Activated naive CD8-positive, alpha-beta T cell treated with anti-CD3 and anti-CD28 coated beads, Interleukin-2, amount 10 ng/mL, durations not matched to agents 7 days and 5 days (primary cell): ENCODE measurements at places on chromosomes 13 and 19. TPM values are rescaled to one million over a fixed set of nuclear protein-coding genes. Genes with fewer than 3 reads are reported as not detected.

Gene FCGBP
- 14.0 TPM for total RNA-seq

DNA sequence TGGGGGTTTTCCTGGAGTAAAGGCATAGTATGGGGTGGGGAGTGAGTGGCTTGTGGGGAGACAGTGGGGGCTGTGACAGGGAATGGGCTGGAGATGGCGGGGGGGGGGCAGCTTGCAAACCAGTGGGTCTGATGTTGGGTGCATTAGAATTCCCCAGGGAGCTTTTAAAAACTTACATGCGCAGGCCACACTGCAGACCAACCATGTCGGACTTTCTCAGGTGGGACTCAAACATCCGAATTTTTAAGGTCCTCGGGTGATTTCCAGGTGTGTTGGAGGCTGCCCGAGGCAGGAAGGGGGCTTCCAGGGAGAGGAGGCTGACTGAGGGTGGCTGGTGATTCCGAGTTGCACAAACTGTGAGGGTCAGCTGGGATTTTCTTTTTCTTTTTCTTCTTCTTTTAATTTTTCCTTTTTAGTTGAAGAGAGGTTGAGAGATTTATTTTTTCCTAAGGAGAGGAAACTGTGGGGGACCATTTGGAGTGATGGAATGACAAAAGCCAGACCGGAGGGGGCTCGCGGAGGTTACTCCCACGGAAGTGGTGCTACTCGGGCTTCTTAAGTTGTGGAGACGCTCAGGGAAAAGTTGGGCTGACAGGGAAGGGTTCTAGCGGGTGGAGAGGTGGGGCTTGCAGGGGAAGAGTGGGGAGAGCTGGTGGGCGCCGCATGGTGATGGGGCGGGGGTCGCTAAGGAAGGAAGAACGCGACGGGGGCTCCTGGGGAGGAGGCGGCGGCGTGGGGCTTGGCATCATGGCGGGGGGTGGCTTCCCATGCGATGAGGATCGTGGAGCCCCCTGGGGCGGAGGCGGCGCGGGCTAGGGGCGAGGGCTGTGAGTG is 997 bp upstream of the CACNG8 start:
- DNase-seq, result no peak
- H3K27ac ChIP-seq, result no peak overlapping the region
- peaks cover 1% of the 10 kb centered on the region for H3K36me3 ChIP-seq
- H3K4me3 ChIP-seq, result no peak overlapping the region

Gene CABP5
- total RNA-seq, result not detected

Gene SELENOV
- not detected for total RNA-seq

GRCh38 chr19:51948975-51949374 is 21.7 kb downstream of the ZNF613 start:
- peaks cover 30% of the 10 kb centered on the region for H3K36me3 ChIP-seq
- no peak for DNase-seq
- no peak overlapping the region for H3K4me3 ChIP-seq

Gene MADCAM1
- 0.44 TPM for total RNA-seq

DNA sequence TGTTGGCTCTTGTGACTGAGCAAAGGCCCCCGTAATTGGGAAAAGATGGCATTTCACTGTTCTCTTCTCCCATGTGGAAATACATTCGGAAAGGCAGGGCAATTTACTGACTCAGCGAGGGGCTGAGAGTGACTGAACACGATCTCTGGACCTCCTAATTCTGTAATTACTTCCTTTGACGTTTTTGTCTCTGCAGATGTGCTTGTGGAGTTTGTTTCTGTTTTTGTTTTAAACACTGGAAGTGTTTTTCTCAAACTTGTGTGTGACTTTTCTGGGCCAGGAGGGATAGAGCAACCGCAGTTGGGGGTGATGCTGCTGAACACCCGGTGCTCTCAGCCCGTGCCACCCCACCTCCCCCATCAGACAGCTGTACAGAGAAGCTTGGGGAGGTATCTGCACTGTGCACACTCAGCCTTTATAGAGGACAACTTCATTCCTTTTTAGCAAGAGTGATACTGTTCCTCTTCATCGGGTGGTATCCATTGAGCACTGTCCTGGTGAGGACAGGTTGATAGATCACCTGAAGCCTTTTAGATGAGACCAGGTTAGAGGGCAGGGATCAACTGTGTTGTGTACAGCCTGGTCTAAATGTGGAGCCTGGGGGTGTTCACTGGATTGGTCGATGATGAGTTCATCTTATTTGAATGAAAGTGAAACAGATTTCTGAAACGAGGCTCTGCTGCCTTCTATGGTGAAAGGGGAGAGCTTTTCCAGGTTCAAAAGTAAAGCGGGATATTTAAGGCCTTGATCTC is 117.4 kb downstream of the ESD start:
- no peaks in the 10 kb centered on the region for H3K27me3 ChIP-seq
- no peak overlapping the region for H3K4me3 ChIP-seq
- DNase-seq, result peak; percentile 44

DNA sequence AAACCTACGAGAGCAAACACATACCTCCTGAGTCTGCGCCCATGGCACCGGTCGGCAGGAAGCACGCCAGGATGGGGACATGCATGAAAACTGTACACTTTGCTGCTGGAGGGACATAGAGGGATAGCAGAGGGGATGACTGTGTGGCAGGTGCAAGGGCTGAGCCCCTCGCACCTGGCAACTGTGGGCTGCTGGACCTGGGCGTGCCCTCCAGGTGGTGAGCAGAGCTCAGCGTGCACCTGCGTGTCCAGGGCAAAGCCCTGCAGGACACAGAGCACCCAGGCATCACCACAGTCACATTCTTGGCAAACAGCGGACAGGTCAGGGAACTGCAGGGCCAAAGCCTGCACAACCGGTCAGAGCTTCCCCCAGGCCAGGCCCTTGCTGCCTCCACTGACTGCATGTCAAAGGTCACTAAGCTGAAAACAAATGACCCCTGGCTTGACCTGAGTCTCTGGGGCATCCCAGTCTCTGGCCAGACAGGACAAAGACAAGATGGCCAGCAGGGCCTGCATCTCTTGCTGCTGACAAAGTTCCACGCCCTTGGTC is 9.0 kb upstream of the ISYNA1 start:
- H3K27me3 ChIP-seq, result no peaks in the 10 kb centered on the region
- peaks cover 8% of the 10 kb centered on the region for H3K4me1 ChIP-seq
- no peak overlapping the region for H3K4me3 ChIP-seq
- no peak overlapping the region for H3K27ac ChIP-seq
- DNase-seq, result no peak

DNA sequence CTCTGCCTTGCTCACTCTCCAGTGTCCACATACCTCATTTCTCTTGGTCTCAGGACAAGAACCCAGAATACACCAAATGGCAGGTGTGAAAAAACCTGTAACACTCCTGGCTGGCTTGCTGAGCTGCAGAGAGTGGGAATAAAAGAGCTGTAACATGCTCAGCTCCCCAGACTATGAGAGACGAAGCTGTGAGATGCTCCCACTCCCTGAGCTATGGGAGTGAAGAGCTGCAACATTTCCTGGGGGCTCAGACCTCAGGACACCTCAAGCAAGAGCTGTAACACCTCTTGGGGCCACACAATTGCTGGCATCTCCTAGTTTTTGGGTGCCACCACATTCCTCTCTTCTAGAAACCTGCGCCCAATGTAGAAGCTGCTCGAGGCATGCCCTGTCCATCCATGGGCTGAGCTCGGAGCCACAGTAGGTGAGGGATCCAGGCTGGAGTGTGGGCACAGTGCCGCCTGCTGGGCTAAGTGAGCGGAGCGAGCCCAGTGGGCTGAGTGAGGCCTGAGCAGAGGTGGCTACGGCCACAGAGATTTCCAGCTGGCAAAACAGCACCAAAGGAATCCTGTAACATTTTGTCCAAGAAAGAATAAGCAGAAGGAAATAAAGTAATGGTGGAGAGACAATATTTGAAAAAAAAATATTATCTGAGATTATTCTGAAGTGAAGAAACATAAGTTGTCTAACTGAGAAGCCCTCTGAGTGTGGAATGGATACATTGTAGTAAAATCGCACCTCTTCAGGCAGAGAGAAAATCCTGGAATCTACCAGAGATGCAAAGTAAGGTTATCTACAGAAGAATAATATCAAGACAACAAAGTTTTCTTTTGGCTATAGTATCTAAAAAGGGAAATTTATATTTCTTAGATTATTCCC is 186.2 kb upstream of the PCDH9 start:
- H3K27ac ChIP-seq, result no peak overlapping the region
- no peaks in the 10 kb centered on the region for H3K36me3 ChIP-seq
- no peaks in the 10 kb centered on the region for H3K4me1 ChIP-seq
- DNase-seq, result no peak
- no peak overlapping the region for H3K4me3 ChIP-seq

Gene PSG11
- not detected for total RNA-seq

- no peak overlapping the region for H3K27ac ChIP-seq
- H3K4me3 ChIP-seq, result no peak overlapping the region
- DNase-seq, result peak; percentile 71
- peaks cover 16% of the 10 kb centered on the region for H3K4me1 ChIP-seq
- H3K36me3 ChIP-seq, result no peaks in the 10 kb centered on the region
Observed at GRCh38 chr19:5805462-5806132, 730 bp downstream of the NRTN start.

- H3K4me1 ChIP-seq, result no peaks in the 10 kb centered on the region
- H3K36me3 ChIP-seq, result no peaks in the 10 kb centered on the region
- DNase-seq, result no peak
- H3K27ac ChIP-seq, result no peak overlapping the region
- H3K27me3 ChIP-seq, result no peaks in the 10 kb centered on the region
- no peak overlapping the region for H3K4me3 ChIP-seq
Observed at GRCh38 chr13:93356469-93356868, 129.9 kb downstream of the GPC6 start.

DNA sequence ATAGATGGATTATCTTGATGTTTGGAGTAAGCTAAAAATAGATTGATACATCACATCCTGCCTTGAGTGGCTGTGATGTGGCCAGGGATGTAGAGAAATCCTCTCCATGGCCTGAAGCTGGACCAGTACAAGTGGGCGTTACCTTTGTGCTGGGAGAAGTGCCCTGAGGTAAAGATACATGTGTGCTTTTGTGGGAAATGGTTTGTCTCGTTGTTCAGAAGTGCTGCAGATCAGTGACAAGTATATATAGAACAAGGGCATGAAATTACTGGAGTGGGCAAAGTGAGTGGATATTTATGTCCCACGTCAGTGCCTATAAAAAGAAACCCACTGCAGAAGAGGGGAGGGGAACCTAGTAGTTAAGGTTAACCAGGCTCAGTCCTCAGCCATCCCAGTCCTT is 12.2 kb upstream of the ZNF304 start:
- peaks cover 18% of the 10 kb centered on the region for H3K36me3 ChIP-seq
- H3K27me3 ChIP-seq, result no peaks in the 10 kb centered on the region
- no peak for DNase-seq
- no peak overlapping the region for H3K4me3 ChIP-seq
- no peaks in the 10 kb centered on the region for H3K4me1 ChIP-seq
- no peak overlapping the region for H3K27ac ChIP-seq

- H3K4me3 ChIP-seq, result no peak within 1 kb of the TSS
- no peaks in the 10 kb centered on the region for H3K27me3 ChIP-seq
- H3K4me1 ChIP-seq, result no peaks in the 10 kb centered on the region
- H3K36me3 ChIP-seq, result peaks cover 4% of the 10 kb centered on the region
- no peak within 1 kb of the TSS for H3K27ac ChIP-seq
- no peak for DNase-seq
Observed at GRCh38 chr13:113973218-113974164, at the start of gene C13orf46. TSS of gene C13orf46 (minus strand) at chr13:113974076. CDS start at chr13:113973997, 79 bp downstream.

- no peaks in the 10 kb centered on the region for H3K27me3 ChIP-seq
- H3K4me3 ChIP-seq, result no peak overlapping the region
- H3K36me3 ChIP-seq, result no peaks in the 10 kb centered on the region
- no peak for DNase-seq
- H3K4me1 ChIP-seq, result no peaks in the 10 kb centered on the region
Observed at GRCh38 chr19:21691661-21692060, 75.7 kb downstream of the ZNF100 start.

Gene TTYH1
- 1.1 TPM for total RNA-seq

- no peaks in the 10 kb centered on the region for H3K27me3 ChIP-seq
- H3K4me3 ChIP-seq, result no peak overlapping the region
- H3K36me3 ChIP-seq, result no peaks in the 10 kb centered on the region
- no peak overlapping the region for H3K27ac ChIP-seq
Observed at GRCh38 chr13:84912720-84913119, 886.5 kb downstream of the SLITRK6 start.

Gene KL
- 0.28 TPM for total RNA-seq

Gene CGB1
- not detected for total RNA-seq

GRCh38 chr19:43474986-43475705 is 9.7 kb upstream of the LYPD3 start:
- H3K4me3 ChIP-seq, result peak overlapping the region; percentile 75
- peak overlapping the region; percentile 79 for H3K27ac ChIP-seq
- H3K4me1 ChIP-seq, result peaks cover 9% of the 10 kb centered on the region

DNA sequence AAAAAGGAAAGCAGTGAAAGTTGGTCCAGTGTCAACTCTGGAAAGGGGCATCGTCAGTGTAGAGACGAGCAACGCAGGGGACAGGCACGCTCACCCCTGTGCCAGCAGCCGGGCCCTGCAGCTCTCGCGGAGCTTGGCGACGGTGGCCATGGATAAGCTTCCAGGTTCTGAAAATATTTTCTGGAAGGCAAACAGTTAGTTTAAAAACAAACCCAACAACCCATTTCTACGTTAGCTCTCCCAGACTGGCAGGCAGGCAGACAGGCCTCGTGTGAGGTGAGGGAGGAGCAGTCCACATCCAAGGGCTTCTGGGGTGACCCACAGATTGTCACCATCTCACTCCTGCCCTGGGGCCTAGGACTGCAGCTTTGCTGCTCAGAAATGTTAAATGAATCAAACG is 27.4 kb downstream of the LAMP1 start:
- DNase-seq, result no peak
- H3K36me3 ChIP-seq, result peaks cover 12% of the 10 kb centered on the region
- no peaks in the 10 kb centered on the region for H3K4me1 ChIP-seq
- H3K27ac ChIP-seq, result no peak overlapping the region

Gene MIR17HG
- total RNA-seq, result 11.9 TPM

GRCh38 chr13:109738298-109738746 is 48.1 kb downstream of the IRS2 start:
- H3K4me1 ChIP-seq, result peaks cover 6% of the 10 kb centered on the region
- DNase-seq, result no peak
- H3K36me3 ChIP-seq, result no peaks in the 10 kb centered on the region

- H3K36me3 ChIP-seq, result no peaks in the 10 kb centered on the region
- no peak for DNase-seq
- no peaks in the 10 kb centered on the region for H3K4me1 ChIP-seq
- no peaks in the 10 kb centered on the region for H3K27me3 ChIP-seq
- H3K27ac ChIP-seq, result no peak overlapping the region
Observed at GRCh38 chr13:108594153-108594552, 35.3 kb upstream of the MYO16 start.

DNA sequence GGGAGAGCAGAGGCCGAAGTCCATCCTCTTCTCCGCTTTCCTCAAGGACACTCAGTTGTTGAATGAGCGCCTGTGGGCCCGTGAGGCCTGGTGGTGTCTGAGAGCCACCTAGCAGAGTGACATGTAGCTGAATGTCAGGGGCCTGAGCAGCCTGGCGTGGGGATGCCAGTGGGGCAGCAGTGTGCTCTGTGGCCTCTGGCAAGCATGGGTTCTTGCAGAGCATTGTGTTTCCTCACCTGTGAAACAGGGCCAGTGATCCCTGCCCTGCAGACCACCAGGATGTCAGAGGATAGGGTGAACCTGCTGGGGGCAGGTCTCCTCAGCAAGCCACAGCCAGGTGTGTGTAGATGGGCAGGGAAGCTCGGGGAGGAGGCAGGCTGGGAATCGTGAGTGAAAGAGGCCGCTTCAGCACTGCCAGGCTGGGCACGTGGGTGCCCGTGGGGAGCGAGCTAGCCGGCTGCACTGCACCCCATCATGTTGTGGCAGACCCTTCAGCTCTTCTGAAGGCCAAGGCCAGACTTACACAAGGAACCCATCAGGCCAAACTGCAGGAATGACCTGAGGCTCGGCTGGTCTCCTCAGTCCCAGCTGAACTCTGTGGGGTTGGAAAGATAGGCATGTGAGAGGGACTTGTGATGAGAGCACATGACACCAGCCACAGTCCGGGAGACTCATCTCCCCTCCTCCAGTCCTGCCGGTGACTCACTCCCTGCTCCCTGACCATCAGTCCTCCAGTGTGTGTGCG is 5.0 kb downstream of the PPP1R37 start:
- H3K4me3 ChIP-seq, result no peak overlapping the region
- H3K36me3 ChIP-seq, result peaks cover 6% of the 10 kb centered on the region
- H3K27ac ChIP-seq, result peak overlapping the region; percentile 14
- peaks cover 47% of the 10 kb centered on the region for H3K4me1 ChIP-seq
- no peak for DNase-seq
- H3K27me3 ChIP-seq, result no peaks in the 10 kb centered on the region
